ENCODE measurements at places on chromosomes 12 and 14. TPM values are rescaled to one million over a fixed set of nuclear protein-coding genes. Genes with fewer than 3 reads are reported as not detected.

KLHL33 gene
- 0.64 TPM for total RNA-seq

DNA sequence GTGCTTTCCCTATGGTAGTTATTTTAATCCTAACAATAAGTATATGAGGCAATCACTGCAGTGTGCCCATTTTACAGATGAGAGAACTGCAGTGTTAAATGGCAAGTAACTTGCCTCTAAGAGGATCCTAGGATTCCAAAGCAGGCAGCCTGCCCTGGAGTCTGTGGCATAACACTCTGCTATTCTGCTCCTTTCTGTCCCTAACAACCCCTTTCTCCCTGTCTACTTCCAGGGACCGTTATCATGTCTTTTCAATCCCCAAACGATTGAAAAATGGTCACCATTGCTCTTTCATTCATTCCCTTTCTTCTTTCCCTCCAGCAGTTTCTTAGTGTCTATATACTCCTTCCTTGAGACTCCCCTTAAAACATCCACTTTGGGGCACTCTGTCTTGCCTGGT, 1.3 kb upstream of the ANO2 start:
- no peak for DNase-seq
- H3K27me3 ChIP-seq, result peaks cover 14% of the 10 kb centered on the region
- H3K4me3 ChIP-seq, result no peak overlapping the region

DNA sequence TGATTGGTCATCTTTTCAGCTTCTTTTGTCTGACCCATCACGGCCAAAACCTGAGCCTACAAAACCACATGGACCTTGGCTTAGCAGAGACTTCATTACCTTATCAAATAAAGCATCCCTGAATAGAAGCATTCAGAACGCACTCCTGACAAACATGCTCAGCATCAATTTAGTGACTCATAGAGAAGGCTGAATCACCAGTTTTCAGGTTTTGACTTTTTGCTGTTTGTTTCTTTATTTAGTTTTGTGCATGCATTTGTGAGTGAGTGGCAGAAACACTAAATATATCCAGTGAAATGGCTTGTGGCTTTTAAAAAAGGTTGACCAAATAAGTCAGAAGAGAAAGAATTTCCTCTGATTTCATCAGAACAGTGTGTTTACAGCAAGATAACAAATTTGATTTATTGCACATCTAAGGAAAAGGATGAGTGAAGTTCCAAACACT, 19.0 kb upstream of the OVCH1 start:
- H3K27ac ChIP-seq, result no peak overlapping the region
- no peak overlapping the region for H3K4me3 ChIP-seq
- DNase-seq, result no peak
- H3K4me1 ChIP-seq, result no peaks in the 10 kb centered on the region
- H3K36me3 ChIP-seq, result no peaks in the 10 kb centered on the region
- H3K27me3 ChIP-seq, result no peaks in the 10 kb centered on the region

- no peaks in the 10 kb centered on the region for H3K4me1 ChIP-seq
- no peak for DNase-seq
- no peak overlapping the region for H3K4me3 ChIP-seq
- no peaks in the 10 kb centered on the region for H3K36me3 ChIP-seq
These were observed 600.9 kb upstream of the FLRT2 start for GRCh38 chr14:84929086-84929485.

DNA sequence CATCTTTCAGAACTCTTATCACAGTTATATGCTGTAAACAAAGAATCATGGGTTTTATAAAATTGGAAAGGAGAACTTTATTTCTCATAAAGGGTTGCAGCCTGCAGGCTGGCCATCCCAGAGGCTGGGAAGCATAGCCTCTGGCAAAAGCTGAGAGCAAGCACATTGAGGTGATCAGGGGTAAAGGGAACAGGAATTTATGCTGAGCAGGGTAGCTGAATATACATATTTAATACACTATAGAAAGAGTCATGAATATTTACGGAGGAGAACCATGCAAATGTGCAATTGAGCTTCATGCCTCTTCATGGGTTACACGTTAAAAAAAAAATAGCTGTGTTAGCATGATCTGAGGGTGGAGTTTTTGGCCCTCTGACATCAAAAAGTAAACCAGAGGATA, 653.3 kb downstream of the NRXN3 start:
- H3K36me3 ChIP-seq, result no peaks in the 10 kb centered on the region
- H3K27ac ChIP-seq, result no peak overlapping the region
- no peak for DNase-seq
- H3K27me3 ChIP-seq, result no peaks in the 10 kb centered on the region
- H3K4me3 ChIP-seq, result no peak overlapping the region

- no peaks in the 10 kb centered on the region for H3K36me3 ChIP-seq
- H3K4me3 ChIP-seq, result no peak overlapping the region
- H3K4me1 ChIP-seq, result no peaks in the 10 kb centered on the region
- DNase-seq, result no peak
- H3K27ac ChIP-seq, result no peak overlapping the region
These were observed 57.1 kb downstream of the CCNK start for GRCh38 chr14:99538275-99538674.

- peaks cover 4% of the 10 kb centered on the region for H3K4me1 ChIP-seq
- no peaks in the 10 kb centered on the region for H3K36me3 ChIP-seq
- no peak overlapping the region for H3K27ac ChIP-seq
- DNase-seq, result no peak
These were observed 5.6 kb downstream of the AACS start for GRCh38 chr12:125070661-125071390.

CLEC2B gene
- 18.4 TPM for total RNA-seq

- no peak overlapping the region for H3K27ac ChIP-seq
- DNase-seq, result no peak
- no peaks in the 10 kb centered on the region for H3K4me1 ChIP-seq
- no peak overlapping the region for H3K4me3 ChIP-seq
These were observed 242.3 kb downstream of the CCER1 start for GRCh38 chr12:90712671-90713070.

ANKRD33 gene
- total RNA-seq, result not detected

DNA sequence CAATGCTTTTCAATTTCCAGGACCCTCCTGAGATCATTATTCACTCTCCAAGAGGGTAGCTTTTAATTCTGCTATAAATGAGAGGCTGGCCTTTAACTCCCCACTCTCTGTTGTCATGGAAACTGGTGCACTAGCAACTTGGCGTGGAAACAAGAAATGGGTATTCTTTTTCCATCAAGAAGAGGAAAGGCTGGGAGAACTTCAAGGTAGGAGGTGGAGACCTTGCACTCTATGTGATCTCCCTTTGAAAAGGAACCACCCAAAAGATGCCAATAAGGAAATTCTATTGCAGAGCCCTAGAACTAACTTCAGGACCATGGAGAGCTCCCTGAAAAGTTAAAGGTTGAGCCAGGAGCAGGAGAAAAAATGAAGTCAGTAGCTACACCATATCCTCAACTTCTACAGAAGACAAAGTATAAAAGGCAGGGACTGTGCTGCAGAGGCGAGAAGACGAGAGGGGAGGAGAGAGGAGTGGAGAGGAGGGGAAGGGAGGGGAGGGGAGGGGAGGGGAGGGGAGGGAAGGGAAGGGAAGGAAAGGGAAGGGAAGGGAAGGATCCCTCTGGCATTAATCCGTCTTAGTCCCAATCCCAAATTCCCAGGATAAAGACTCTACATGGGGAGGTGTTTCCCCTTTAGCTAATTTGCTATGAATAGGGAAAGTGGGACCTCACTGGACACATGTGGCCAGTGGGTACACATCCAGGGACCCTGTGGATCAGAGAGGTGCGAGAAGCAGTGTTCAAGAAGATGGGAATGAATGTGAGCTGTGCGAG, 46.7 kb upstream of the FICD start:
- DNase-seq, result no peak
- no peak overlapping the region for H3K4me3 ChIP-seq
- no peaks in the 10 kb centered on the region for H3K4me1 ChIP-seq
- no peak overlapping the region for H3K27ac ChIP-seq

KLRK1 gene
- total RNA-seq, result 3.8 TPM

NUP107 gene
- total RNA-seq, result 58.7 TPM

DNA sequence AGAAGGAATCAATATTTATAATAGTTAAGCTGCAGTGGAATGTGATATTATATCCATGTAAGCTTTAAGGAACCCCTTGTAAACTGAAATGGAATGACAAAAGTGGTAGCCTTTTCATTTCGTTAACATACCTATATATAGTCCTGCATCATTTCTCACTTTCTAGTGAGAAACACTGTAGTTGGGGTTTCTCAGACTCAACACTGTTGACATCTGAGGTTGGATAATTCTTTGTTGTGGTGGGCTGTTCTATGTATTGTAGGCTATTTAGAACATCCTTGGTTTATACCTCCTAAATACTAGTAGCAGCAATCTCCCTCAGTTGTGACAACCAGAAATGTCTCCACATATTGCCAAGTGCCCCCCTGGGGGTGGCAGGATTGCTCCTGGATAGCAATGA, 79.1 kb downstream of the RAD52 start:
- no peak for DNase-seq
- no peaks in the 10 kb centered on the region for H3K27me3 ChIP-seq
- no peak overlapping the region for H3K4me3 ChIP-seq
- H3K27ac ChIP-seq, result no peak overlapping the region
- H3K36me3 ChIP-seq, result no peaks in the 10 kb centered on the region
- H3K4me1 ChIP-seq, result no peaks in the 10 kb centered on the region

DNA sequence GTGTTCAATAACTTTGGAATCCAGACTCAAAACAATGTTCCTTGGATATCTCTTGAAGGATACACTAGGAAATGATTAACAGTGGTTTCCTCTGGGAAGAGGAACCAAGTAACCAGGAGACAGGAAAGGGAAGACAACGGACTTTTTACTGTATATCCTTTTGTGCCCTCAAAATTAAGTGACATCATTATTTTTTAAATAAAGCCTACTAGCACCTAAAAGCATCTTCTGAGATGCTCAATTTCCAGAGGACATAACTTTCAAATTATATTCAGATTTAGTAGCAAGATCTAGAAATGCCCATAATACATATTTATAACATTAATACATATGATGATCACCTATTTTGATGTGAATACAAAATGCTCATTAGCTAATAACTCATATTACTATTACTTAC, 6.5 kb downstream of the HECTD1 start:
- no peak overlapping the region for H3K27ac ChIP-seq
- no peak overlapping the region for H3K4me3 ChIP-seq
- no peak for DNase-seq
- H3K4me1 ChIP-seq, result no peaks in the 10 kb centered on the region
- no peaks in the 10 kb centered on the region for H3K36me3 ChIP-seq
- H3K27me3 ChIP-seq, result no peaks in the 10 kb centered on the region

GRCh38 chr12:108642899-108643654, 9.4 kb upstream of the SELPLG start:
- H3K4me3 ChIP-seq, result no peak overlapping the region
- no peak overlapping the region for H3K27ac ChIP-seq
- DNase-seq, result no peak
- no peaks in the 10 kb centered on the region for H3K4me1 ChIP-seq
- no peaks in the 10 kb centered on the region for H3K27me3 ChIP-seq

GALNT6 gene
- total RNA-seq, result 48.2 TPM

GRCh38 chr12:91289906-91290305, 107.3 kb upstream of the DCN start:
- no peaks in the 10 kb centered on the region for H3K36me3 ChIP-seq
- no peak overlapping the region for H3K27ac ChIP-seq
- no peaks in the 10 kb centered on the region for H3K4me1 ChIP-seq
- no peak overlapping the region for H3K4me3 ChIP-seq
- no peaks in the 10 kb centered on the region for H3K27me3 ChIP-seq

INF2 gene
- 31.0 TPM for total RNA-seq

- no peak overlapping the region for H3K27ac ChIP-seq
- no peaks in the 10 kb centered on the region for H3K27me3 ChIP-seq
- no peak overlapping the region for H3K4me3 ChIP-seq
- H3K36me3 ChIP-seq, result no peaks in the 10 kb centered on the region
- DNase-seq, result no peak
These were observed 33.4 kb downstream of the SPTB start for GRCh38 chr14:64846319-64846718.

GRCh38 chr14:28771168-28771567, 4.6 kb downstream of the FOXG1 start:
- H3K27ac ChIP-seq, result no peak overlapping the region
- H3K27me3 ChIP-seq, result peaks cover 6% of the 10 kb centered on the region
- H3K4me1 ChIP-seq, result no peaks in the 10 kb centered on the region
- DNase-seq, result no peak
- H3K36me3 ChIP-seq, result no peaks in the 10 kb centered on the region

- no peaks in the 10 kb centered on the region for H3K27me3 ChIP-seq
- no peak overlapping the region for H3K4me3 ChIP-seq
- no peaks in the 10 kb centered on the region for H3K4me1 ChIP-seq
- H3K36me3 ChIP-seq, result peaks cover 6% of the 10 kb centered on the region
These were observed 33.0 kb downstream of the P2RX2 start for GRCh38 chr12:132651444-132652100.

KRT83 gene
- 0.59 TPM for total RNA-seq

AJUBA gene
- 3.2 TPM for total RNA-seq

Measured in breast epithelium (tissue), 4 donors.